Vagina (tissue), 2 donors: ENCODE measurements at places on chromosomes 2 and 18. TPM values are rescaled to one million over a fixed set of nuclear protein-coding genes. Genes with fewer than 3 reads are reported as not detected.

Gene CNDP1
- 9.8 TPM for total RNA-seq

Gene NTSR2
- total RNA-seq: not detected

Gene GPD2
- 30.4 TPM for total RNA-seq

Gene PLB1
- total RNA-seq: 2.5 TPM

Gene IDH1
- 47.4 TPM for total RNA-seq

Gene CD8B2
- total RNA-seq: 0.74 TPM

Gene ALPI
- not detected for total RNA-seq

Gene MXD1
- total RNA-seq: 55.2 TPM

Gene SF3B6
- 82.3 TPM for total RNA-seq

Gene RAX
- total RNA-seq: not detected

Gene GKN1
- not detected for total RNA-seq

Gene RGPD3
- 0.25 TPM for total RNA-seq

Gene KLHL30
- total RNA-seq: 0.25 TPM

Gene UGT1A4
- 0.98 TPM for total RNA-seq

Gene AQP4
- 0.49 TPM for total RNA-seq

Gene SERPINB5
- 141 TPM for total RNA-seq

Gene DUSP19
- total RNA-seq: 1.7 TPM

Gene HOXD12
- 1.7 TPM for total RNA-seq
